ENCODE measurements at places on chromosomes 7 and 10. TPM values are rescaled to one million over a fixed set of nuclear protein-coding genes. Genes with fewer than 3 reads are reported as not detected.

DNA sequence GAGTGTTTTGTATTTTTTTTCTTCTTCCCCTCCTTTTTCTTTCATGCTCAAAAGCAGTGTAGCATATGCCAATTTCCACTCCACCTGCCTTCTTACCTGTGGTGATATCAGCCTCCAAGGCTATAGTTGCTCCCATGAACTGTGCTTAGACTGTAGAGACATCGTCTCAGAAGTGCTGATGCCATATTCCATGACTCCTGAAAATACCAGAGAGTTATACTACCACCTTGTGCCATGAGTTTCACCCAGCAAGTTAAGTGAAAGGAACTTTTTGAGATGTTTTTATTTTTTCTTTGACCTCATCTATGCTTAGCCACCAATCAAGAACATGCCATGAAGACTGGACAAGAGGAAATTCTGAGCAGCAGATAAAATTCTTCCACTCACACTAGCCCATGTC is 142.8 kb upstream of the SEMA3E start:
- no peak for DNase-seq

- peak; percentile 69 for DNase-seq
Measured at GRCh38 chr7:108292541-108292940, 162.4 kb upstream of the LAMB4 start.

DNA sequence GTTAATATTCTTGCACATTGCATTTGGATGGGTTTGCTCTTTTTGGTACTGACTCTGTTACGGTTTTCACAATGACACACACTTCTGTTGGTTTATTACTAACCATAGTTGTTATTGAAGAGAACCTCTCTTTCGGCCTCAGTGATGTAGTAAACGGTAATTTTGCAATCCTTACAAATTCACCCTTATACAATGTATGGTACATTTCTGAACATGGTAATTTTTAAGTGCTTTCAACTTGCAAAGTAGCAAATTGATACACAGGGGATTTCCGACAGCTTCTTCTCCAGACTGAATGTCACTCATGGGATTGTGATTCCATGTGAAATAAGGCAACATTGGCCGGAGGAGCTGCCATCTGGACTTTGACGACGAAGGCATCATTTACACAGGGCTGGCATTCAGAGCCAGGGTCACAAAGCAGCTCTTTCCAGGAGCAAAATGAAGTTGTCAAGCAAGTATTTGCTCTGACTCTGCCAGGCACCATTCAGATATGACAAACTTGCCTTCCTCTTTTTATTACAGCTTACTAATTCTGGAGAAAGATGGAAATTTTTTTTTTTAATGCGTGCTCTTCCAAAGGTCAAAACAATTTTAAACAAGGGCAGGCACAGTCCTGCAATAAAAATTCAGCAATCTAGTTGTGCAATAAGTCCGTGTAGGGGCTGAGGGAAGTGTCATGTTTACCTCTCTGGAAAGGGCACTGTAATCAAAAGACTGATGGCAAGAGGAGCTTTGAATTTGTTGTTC is 711.5 kb upstream of the C7orf33 start:
- no peak for DNase-seq

- no peak for DNase-seq
Measured at GRCh38 chr10:94103801-94104221, 110.1 kb downstream of the PLCE1 start.

DNA sequence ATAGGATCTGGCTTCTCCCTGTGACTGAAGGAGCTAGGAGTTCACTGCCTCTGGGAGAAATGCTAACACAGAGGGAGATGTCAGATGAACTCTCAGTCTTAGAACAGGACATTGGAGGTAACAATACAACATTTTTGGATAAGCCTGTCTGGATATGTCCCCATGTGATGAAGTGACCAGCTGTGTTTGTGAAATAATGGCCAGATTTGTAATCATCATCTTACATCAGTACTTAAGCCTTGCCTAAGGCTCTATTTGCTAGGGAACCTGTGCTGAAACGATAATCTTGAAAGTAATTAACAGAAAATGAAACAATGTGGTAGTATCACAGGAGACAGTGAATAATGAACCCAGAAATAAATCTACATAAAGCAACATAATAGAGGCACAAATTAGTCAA is 56.2 kb downstream of the CRPPA start:
- no peak for DNase-seq

DNA sequence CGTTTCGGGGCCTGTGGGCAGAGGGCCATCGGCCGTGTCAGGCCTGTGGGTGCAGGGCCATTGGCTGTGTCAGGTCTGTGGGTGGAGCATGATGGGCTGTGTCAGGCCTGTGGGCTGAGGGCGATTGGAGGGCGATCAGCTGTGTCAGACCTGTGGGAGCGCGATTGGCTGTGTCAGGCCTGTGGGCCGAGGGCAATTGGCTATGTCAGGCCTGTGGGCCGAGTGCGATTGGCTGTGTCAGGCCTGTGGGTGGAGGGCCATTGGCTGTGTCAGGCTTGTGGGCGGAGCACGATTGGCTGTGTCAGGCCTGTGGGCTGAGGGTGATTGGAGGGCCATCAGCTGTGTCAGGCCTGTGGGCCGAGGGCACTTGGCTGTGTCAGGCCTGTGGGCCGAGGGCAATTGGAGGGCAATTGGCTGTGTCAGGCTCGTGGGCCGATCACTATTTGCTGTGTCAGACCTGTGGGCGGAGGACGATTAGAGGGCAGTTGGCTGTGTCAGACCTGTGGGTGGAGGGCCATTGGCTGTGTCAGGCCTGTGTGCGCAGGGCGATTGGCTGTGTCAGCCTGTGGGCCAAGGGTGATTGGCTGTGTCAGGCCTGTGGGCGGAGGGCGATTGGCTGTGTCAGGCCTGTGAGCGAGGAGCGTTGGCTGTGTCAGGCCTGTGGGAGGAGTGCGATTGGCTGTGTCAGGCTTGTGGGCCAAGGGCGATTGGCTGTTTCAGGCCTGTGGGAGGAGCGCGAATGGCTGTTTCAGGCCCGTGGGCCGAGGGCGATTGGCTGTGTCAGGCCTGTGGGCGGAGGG is 54.1 kb downstream of the DYNC2I1 start:
- no peak for DNase-seq

GRCh38 chr10:110680273-110681020 is 36.3 kb downstream of the RBM20 start:
- no peak for DNase-seq

DNA sequence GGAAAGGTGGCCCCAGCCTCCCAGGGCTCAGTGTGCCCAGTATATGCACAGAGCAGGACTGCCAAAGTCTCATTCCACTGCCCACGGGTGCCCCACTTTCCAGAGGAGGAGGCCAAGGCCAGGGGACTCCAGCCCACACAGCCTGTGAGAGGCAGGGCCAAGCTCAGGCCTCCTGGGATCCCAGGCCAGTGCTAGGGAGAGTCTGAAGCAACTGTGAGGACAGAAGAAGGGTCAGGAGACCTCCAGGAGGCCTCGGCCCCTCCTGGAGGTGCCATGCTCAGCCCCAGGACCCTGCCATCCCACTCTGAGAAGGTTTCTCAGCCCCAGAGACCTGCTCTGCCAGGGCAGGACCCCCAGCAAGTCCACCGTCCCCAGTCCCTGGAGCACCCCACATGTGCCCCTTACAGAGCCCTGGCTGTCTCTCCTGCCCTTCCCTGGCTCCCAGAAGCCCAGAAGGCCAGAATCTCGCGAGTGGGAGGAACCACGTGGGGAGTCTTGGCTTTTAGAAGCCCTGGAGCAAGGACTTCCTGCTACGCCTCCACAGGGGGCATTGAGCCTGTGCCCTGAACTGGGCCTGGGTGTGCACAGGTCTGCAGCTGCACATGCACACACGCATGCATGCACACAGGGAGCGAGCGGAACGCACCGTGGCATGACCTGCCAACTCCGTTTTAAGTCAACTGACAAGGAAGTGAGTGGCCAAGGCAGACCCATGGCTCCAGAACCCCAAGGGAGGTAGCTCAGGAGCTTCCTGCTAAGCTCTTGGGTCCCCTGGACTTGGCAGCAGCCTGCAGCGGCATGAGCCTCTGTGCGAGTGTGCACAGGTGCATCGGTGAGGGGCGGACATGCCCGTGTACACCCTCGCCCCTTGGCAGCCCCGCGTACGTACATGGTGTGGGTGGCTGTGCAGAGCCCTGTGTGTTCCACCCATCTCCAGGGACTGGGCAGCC is 33.6 kb downstream of the ZCCHC24 start:
- no peak for DNase-seq

DNA sequence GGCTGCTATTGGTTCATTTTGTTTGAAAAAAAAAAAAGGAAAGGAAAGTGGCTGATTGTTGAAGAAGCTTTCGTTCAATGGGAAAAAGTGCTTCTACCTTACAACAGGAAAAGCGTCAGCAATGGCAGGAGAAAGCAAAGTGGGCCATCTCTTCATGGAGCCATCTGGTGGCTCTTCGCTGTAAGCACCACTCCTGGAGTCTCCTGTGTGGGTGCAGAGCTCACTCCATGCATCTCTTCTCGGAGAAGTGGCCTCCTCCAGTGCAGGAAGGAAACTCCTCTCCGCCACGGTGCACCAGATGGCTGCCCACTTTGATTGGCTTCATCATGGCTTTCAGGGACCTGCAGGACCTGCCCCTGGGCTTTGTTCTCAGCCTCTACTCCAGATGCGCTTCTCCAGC is 250.9 kb downstream of the PTEN start:
- peak; percentile 51 for DNase-seq

DNA sequence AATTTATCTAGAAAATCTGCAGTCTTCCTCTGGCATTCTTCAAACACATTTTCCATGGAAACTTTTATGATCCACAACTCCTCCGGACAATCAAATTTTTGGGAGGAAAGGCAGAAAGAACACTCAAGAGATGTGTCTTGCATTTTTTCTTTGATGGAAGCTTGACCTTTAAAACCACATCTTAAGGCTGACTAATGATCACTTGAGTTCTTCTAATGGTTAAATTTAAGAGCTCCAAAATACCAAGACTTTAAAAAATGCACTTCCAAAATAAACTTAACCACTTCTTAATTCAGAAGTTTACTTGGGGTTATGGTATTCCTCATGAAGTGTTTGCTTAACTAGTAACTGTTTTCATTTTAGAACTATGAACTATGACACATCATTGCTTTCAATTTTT is 43.3 kb downstream of the ETV1 start:
- DNase-seq, result no peak

DNA sequence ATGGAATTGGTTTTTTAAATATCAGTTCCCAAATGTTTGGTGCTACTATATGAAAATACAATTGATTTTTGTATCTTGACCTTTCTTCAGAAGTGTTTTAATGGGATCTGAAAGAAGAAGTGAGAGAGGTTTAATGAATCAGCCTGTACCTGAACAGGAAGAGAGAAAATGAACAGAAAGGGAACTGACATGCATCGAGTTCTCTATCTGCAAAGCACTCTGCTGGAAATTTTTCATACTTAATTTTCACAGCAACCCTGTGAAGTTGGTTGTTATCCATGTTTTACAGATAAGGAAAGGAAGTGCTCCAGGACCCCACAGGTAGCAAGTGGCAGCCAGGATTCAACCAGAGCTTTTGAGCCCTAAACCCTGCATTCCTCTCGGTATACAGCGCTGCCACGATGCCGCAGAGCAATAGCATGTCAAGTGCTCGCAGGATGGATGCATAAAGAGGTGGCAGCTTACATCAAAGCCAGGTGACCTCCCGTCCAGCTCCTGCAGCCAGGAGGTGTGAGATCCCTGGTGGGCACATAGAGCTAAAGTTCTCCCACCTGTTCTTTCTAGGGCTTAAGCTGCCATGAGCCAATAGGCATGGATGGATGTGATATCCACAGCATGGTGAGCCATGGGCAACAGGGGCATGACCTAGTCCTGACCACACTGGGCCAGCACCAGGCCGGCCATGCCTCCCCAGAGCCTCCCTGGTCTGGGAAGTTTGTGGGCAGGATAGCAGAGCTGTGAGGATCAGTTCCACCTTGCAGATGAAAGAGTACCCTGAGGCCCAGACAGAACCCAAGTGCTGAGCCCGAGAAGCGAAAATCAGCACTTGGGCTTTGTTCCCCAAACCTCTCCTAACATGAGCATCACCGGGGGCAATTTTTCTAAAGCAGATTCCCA is 57.2 kb downstream of the CALML3 start:
- no peak for DNase-seq

- DNase-seq, result no peak
Measured at GRCh38 chr10:104429846-104430245, 76.2 kb downstream of the CFAP58 start.

- no peak for DNase-seq
Measured at GRCh38 chr7:97025130-97025499, 484 bp upstream of the DLX5 start.

DNA sequence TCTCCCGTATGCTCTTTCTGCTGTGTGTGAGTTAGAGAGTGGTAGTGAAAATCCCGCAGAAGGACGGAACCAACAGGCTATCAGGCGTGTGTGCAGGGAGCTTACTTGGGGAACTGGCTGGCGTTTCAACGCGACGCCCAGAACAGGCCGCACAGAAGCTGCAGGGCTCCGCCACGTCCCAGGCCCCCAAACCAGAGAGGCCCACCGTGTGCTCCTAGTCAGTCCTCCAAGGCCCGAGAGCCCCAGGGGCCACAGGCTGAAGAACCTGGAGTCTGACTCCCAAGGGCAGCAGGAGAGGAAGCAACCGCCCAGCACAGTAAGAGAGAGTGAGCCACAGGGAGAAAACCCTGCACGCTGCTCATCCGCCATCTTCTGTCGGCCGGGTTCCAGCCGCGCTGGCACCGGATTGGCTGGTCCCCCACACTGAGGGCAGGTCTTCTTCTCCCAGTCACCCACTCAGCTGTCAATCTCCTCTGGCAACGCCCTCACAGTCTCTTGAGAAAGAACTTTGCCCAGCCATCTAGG is 730.6 kb upstream of the VSTM2A start:
- DNase-seq, result no peak

- no peak for DNase-seq
Measured at GRCh38 chr7:134443396-134444070, 15.4 kb downstream of the AKR1B1 start.

- no peak for DNase-seq
Measured at GRCh38 chr10:119177708-119178371, 772 bp downstream of the PRDX3 start.

GRCh38 chr10:128062881-128063563 is 63.2 kb downstream of the MKI67 start:
- DNase-seq, result peak; percentile 37

DNA sequence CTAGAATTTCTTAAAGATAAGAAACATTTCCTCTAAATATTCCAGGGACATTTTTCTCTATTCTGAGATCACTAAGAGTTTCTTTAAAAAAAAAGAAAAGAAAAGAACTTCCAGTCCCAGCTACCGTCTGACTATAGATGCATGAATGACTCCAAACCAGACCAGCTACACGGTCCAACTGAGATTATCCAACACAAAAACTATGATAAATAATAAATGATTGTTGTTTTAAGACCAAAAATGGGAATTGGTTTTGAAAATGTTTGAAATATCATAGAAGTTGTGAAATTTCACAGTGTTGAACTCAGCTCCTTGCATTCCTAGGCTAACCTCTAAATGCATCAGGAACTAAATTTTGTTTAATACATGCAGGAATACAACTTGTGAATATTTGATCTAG is 1619.6 kb upstream of the LRRTM3 start:
- no peak for DNase-seq

- peak; percentile 87 for DNase-seq
Measured at GRCh38 chr7:22219036-22219435, 137.9 kb downstream of the RAPGEF5 start.

NFE2L3 gene
- 29.6 TPM for polyA plus RNA-seq

DDX56 gene
- polyA plus RNA-seq, result 102 TPM

WEE2 gene
- not detected for polyA plus RNA-seq

CAMK2B gene
- 0.57 TPM for polyA plus RNA-seq

KCNH2 gene
- polyA plus RNA-seq, result 0.03 TPM

MEOX2 gene
- 11.6 TPM for polyA plus RNA-seq

CPN1 gene
- polyA plus RNA-seq, result not detected

ZNF853 gene
- 0.49 TPM for polyA plus RNA-seq

TMEM270 gene
- not detected for polyA plus RNA-seq

LRIT2 gene
- not detected for polyA plus RNA-seq

A1CF gene
- not detected for polyA plus RNA-seq
